Vagina (tissue), 2 donors: ENCODE measurements at places on chromosomes 5 and 9. TPM values are rescaled to one million over a fixed set of nuclear protein-coding genes. Genes with fewer than 3 reads are reported as not detected.

The SNAPC4 gene
- total RNA-seq: 3.2 TPM

The SPINK4 gene
- not detected for total RNA-seq

DNA sequence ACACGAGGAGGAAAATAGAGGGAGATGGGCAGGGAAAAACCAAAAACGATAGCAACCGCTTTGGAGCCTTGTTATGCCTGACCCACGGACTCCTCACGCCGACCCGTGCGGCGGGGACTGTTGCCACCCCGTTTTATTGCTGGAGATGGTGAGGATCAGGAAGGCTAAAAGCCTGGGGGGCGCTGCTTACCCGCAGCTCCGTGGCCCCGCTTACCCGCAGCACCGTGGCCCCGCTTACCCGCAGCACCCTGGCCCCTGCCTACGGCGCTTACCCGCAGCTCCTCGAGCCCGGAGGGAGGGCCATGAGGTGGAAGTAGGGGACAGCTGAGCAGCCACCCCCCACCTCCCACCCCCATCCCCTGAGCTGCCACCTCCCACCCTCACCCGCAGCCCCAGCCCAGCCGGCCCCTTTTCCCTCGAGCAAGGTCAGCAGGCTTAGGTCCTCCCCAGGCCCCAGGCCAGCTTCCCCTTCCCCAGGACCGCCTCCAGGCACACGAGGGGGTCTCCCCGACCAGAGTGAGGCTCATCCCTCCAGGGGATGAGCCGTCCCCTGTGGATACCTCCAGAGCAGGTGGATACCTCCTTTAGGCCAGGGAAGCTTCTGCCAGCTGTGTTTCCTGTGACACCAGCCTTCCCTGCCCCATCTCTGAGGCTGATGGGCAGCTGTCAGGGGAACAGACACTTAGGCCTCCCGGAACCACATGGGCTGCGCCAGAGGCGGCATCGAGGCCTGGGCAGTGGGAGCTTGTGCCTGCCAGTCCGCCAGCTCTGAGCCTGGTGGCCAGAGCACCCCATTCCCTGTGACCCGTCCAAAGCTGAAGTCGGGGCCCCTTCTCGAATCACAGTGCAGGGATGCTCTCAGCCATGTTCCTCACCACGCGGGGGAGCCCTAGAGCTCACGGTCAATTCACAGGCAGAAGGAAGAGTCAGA lies 92.3 kb downstream of the LMX1B start:
- H3K4me1 ChIP-seq: peaks cover 15% of the 10 kb centered on the region
- no peaks in the 10 kb centered on the region for H3K36me3 ChIP-seq
- no peak overlapping the region for H3K4me3 ChIP-seq
- H3K27me3 ChIP-seq: no peaks in the 10 kb centered on the region

DNA sequence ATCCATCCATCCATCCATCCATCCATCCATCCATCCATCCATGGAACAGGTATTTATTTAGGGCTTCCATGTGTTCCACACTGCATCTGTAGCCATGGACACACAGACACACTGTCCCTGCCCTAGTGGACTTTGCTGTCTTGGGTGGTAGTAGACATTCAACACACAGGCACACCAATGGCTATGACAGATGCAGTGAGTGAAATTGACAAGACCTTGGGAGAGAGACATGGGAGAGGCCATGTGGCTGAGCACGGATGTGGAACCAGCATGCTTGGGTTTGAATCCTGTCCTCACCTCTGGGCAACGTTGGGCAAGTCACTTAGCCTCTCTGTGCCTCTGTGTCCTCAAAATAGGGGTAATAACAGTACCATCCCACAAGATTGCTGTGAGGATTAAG lies 45.3 kb downstream of the STOM start:
- no peak overlapping the region for H3K4me3 ChIP-seq

DNA sequence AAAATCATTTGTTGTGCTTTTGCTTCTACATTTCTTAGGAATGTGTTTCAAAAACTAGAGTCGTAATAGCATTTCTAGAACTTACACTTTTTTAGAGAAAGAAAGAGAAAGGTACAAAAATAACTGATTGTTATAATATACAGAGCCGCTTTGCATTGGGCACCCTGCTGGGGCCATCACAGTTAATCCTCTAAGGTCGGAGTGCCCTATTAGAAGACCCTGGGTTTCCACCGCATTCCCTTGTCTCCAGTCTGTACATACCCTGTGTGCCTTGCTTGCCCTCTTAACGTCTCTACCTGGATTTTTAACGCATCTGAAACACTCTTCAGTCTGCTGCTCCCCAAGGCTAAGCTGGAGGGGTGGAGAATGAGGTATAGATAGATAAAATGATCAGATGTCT lies 1.3 kb downstream of the MARVELD2 start:
- no peaks in the 10 kb centered on the region for H3K27me3 ChIP-seq
- H3K27ac ChIP-seq: no peak overlapping the region
- peaks cover 9% of the 10 kb centered on the region for H3K4me1 ChIP-seq
- H3K4me3 ChIP-seq: no peak overlapping the region
- no peak for DNase-seq

DNA sequence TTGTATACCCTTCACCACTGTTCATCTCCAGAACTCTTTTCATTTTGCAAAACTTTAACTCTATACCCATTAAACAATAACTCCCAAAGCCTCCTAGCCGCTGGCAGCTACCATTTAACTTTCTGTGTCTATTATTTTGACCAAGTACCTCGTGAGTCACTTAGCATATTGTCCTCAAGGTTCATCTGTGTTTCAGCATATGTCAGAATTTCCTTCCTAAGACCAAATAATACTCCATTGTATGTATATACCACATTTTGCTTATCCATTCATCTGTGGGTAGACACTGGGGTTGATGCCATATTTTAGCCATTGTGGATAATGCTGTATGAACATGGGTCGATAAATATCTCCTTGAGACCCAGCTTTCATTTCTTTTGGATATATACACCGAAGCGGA lies 17.4 kb downstream of the ERBIN start:
- no peak overlapping the region for H3K27ac ChIP-seq
- peaks cover 8% of the 10 kb centered on the region for H3K4me1 ChIP-seq
- no peak for DNase-seq

DNA sequence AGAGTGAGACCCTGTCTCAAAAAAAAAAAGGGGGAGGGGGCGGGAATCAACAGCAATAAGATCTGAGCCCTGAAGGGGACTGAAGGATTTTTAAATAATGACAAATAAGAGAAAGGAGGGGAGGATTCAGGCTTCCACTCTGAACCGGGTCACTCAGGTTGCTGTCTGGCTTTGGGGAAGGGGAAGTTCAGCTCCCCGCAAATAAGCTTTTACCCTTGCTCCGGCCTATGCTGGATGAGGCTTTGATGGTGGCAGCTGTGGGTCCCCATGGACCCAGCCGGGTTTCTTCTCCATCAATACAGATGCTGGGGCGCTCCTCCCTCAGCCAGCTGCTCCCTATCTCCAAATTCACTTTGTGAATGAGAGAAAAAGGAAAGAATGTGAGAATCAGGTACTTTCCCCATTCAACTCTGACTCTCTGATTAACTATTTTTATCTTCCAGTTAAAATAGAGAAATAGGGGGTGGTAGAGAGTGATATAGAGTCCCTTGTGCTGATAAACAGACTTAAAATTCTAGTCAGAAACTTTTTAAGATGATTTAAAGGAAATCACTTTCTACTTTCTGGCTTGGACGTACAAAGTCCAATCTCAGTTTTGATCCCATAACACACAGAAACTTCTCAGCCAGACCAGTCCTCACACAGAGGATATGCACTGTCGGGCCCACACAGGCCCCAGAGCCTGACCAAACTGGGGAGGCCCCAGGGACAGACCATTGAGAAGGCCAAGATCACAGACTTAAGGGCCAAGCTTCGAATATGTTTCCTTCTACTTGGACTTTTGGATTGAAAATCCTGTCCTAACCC lies 39.6 kb downstream of the C5orf15 start:
- DNase-seq: no peak
- H3K36me3 ChIP-seq: no peaks in the 10 kb centered on the region
- H3K4me3 ChIP-seq: no peak overlapping the region
- H3K4me1 ChIP-seq: no peaks in the 10 kb centered on the region
- no peaks in the 10 kb centered on the region for H3K27me3 ChIP-seq

The NUTM2F gene
- not detected for total RNA-seq

DNA sequence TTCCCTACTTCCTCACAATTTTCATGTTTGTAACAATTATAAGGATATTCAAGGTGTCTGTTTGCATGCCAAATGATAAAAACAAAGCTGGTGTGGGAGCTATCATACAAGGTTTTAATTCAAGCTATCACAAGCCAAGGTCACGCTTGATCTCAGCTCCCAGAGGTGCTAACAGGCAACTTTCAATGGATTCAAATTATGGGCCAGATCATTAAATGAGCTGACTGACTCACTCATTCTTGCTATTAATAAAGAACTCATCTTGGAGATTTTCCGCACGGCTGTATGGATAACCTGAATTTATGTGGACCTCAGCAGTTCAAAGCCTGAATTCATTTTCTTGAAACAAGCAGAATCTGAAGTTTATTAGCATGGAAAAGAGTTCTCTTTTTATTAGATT lies 267.3 kb upstream of the CDH6 start:
- DNase-seq: no peak
- H3K36me3 ChIP-seq: no peaks in the 10 kb centered on the region
- H3K4me1 ChIP-seq: no peaks in the 10 kb centered on the region
- H3K4me3 ChIP-seq: no peak overlapping the region
- H3K27me3 ChIP-seq: no peaks in the 10 kb centered on the region

DNA sequence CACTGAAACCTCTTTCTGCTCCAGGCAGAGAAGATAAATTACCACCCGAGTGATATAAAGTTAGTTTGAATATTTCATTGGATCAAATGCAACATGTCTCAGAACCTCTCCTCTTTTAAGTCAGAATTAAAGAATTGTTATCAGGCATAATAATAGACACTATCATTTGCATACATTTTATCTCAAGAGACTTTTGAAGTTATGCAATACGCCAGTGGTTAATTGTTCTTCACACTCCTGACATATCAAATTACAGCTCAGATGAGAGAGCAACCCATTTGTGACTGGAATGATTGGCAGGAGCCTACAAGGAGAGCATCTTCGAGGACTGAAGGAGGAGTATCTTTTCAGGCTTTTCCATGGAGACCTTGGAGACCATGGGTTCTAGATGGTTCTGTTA lies 452.2 kb downstream of the KDM4C start:
- no peak overlapping the region for H3K4me3 ChIP-seq
- DNase-seq: no peak
- no peaks in the 10 kb centered on the region for H3K4me1 ChIP-seq

GRCh38 chr5:54383225-54383901 lies 72.1 kb upstream of the HSPB3 start:
- H3K27me3 ChIP-seq: no peaks in the 10 kb centered on the region
- peaks cover 7% of the 10 kb centered on the region for H3K4me1 ChIP-seq

- no peak overlapping the region for H3K27ac ChIP-seq
- no peaks in the 10 kb centered on the region for H3K27me3 ChIP-seq
- DNase-seq: no peak
- no peaks in the 10 kb centered on the region for H3K36me3 ChIP-seq
- H3K4me1 ChIP-seq: peaks cover 40% of the 10 kb centered on the region
Measured at GRCh38 chr5:72163349-72163983, 56.2 kb downstream of the MAP1B start.

The EPB41L4B gene
- total RNA-seq: 4.7 TPM

DNA sequence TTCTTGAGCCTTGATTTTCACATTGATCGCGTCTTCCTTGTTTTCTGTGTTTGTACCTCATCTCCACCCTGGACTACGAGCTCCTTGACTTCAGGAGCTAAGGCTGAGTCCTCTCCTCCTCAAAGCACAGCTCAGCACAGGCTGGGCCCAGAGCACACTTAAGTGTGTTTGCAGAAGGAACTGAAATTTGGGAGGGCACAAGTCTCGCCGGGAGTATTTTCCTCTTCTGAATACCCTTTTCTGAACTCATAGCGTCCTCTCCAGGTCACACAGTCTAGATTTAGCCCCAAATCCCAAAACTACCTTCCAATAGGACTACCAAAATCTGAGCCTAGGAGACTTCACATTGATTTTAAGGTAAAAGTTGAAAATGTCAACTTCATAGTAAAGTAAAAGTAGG lies 41.6 kb downstream of the TSTD2 start:
- peak; percentile 69 for DNase-seq
- no peak overlapping the region for H3K4me3 ChIP-seq
- H3K27me3 ChIP-seq: no peaks in the 10 kb centered on the region
- H3K4me1 ChIP-seq: peaks cover 7% of the 10 kb centered on the region
- peaks cover 8% of the 10 kb centered on the region for H3K36me3 ChIP-seq
- no peak overlapping the region for H3K27ac ChIP-seq

DNA sequence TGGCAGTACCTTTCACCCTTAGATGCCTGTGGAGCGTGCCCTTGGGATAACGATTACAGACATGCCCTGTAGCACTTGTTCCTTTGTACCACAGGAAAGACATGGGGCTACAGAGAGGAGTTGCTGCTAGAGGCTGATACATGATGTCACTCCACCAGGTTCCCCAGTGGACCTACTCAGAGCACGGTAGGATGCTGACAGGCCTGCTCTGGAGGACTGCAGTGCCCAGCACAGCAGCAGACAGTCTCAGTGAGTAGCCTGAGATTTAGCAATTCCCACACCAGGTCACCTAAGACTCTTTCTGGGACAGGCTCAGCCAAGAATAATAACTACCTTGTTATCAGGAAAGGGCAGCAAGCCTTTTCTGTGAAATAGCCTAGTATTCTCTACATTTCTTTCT lies 28.8 kb downstream of the PDE4D start:
- H3K27me3 ChIP-seq: no peaks in the 10 kb centered on the region
- no peak overlapping the region for H3K27ac ChIP-seq
- H3K4me3 ChIP-seq: no peak overlapping the region
- H3K4me1 ChIP-seq: no peaks in the 10 kb centered on the region
- no peaks in the 10 kb centered on the region for H3K36me3 ChIP-seq
